ENCODE measurements at places on chromosomes 11 and 22.

DNA sequence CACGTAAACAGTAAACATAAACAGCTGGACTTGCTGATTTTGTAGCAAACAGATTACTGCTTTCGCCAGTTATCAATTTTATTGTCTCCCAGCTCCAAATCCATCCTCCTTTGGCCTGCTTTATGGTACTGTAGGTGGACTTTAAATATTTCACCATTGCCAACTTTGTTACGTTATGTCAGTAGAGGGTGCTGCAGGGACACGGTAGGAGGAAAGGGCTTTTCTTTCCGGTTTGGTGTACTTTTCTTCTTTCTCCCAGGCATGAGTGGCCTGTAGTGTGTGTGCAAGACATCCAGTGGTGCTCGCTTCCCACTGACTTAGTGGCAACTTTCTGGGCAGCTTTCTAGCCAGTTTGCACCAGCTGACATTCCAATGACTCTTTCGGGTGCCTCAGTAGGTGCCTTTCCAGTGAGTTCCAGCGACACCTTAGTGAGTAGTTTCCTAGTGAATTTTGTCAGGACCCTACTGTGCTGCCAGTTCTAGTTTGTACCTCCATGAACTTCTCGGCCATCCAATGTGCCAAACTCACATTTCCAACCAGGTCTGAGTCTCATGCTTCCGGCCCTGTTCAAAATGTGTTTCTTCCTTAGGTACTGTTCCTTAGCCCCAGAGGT, 267.6 kb upstream of the TENM4 start:
- no peak for DNase-seq
- no peaks in the 10 kb centered on the region for H3K27me3 ChIP-seq
- no peaks in the 10 kb centered on the region for H3K36me3 ChIP-seq
- no peak overlapping the region for H3K4me3 ChIP-seq

- peaks cover 10% of the 10 kb centered on the region for H3K27me3 ChIP-seq
- H3K4me3 ChIP-seq: no peak overlapping the region
- no peak for DNase-seq
- H3K27ac ChIP-seq: no peak overlapping the region
Observed at GRCh38 chr11:30451167-30451566, 128.3 kb downstream of the ARL14EP start.

DNA sequence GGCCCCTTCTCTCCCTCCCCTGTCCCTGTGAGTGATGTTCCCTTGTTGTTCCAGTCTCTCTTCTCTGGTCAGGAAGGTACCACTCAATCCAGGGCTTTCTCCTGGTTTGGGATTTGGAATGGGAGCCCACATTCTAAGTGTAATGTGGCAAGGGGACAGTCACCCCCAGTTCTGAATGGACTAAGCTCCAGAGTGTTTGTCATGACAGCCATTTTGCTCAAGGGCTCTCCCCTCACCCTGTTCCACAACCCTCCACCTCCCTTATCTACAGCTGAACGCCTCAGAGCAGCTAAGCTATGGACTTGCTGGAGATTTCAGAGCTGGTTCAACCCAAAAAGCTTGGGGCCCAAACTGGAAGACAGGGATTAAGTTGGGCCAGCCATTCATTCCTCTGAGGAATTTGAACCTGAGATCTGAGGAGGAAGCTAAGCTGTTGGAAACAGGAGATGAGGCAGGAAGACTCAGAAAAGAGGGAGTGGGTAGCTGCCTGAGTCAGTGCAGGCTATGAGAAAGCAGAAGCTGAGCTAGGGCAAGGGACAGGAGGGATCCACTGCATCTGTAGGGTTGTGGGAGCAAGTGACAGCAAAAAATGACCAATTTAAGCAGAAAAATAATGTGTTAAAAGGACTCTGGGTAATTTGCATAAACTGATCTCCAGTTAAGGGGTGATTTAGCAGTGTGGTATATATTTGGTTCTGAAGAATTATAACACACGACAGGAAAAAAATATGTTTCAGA, 22.9 kb upstream of the FCHSD2 start:
- H3K36me3 ChIP-seq: peaks cover 3% of the 10 kb centered on the region
- DNase-seq: no peak
- no peak overlapping the region for H3K27ac ChIP-seq
- no peaks in the 10 kb centered on the region for H3K27me3 ChIP-seq
- no peak overlapping the region for H3K4me3 ChIP-seq

GRCh38 chr22:19667872-19668740, 46.2 kb upstream of the SEPTIN5 start:
- no peaks in the 10 kb centered on the region for H3K4me1 ChIP-seq
- no peak for DNase-seq
- no peak overlapping the region for H3K4me3 ChIP-seq
- H3K27ac ChIP-seq: no peak overlapping the region
- H3K36me3 ChIP-seq: no peaks in the 10 kb centered on the region

GRCh38 chr22:45473626-45474237, 29.0 kb upstream of the FBLN1 start:
- H3K27ac ChIP-seq: no peak overlapping the region
- no peaks in the 10 kb centered on the region for H3K4me1 ChIP-seq
- H3K27me3 ChIP-seq: peaks cover 44% of the 10 kb centered on the region
- DNase-seq: no peak
- H3K4me3 ChIP-seq: no peak overlapping the region

DNA sequence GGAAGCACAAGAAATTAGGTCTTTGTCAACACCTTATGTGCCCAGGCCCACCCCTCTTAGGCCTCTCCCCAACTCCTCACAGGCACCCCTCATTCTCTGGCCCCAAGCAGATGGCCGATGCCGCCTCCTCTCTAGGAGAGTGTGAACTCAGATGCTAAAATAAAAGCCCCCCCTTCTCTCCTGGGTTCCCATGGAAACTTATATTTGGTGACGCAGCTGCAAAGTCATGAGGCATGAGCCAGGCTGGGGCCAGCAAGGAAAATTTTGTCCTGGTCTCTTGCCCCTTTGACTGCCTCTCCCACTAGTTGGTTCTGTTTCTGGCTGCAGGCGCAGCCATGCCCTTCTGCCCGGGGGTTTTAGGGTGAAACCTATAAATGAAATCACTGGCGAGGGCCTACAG, 11.8 kb downstream of the RCOR2 start:
- H3K4me3 ChIP-seq: no peak overlapping the region
- H3K27me3 ChIP-seq: no peaks in the 10 kb centered on the region
- H3K4me1 ChIP-seq: peaks cover 4% of the 10 kb centered on the region
- H3K36me3 ChIP-seq: peaks cover 78% of the 10 kb centered on the region
- peak overlapping the region; percentile 46 for H3K27ac ChIP-seq
- no peak for DNase-seq

DNA sequence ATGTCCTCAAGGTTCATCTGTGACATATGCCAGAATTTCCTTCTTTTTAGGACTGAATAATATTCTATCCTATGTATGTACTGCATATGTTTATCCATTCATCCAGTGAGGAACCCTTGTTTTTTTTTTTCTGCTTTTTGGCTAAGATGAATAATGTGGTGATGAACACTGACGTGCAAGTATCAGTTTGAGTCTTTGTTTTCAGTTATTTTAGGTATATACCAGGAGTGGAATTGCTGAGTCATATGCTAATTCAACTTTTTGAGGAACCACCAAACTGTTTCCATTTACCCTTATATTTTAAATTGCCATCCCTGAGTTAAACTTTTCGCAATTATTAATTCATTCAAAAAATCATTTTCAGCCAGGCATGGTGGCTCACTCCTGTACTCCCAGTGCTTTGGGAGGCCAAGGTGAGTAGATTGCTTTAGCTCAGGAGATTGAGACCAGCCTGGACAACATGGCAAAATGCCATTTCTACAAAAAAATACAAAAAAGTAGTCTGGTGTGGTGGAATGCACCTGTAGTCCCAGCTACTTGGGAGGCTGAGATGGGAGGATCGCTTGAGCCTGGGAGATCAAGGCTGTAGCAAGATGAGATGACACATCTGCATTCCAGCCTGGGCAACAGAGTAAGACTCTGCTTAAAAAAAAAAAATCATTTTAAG, 64.2 kb downstream of the MICAL2 start:
- H3K4me3 ChIP-seq: no peak overlapping the region
- H3K4me1 ChIP-seq: peaks cover 20% of the 10 kb centered on the region
- no peak for DNase-seq
- H3K27ac ChIP-seq: no peak overlapping the region

- H3K4me3 ChIP-seq: no peak overlapping the region
- H3K27ac ChIP-seq: no peak overlapping the region
- H3K4me1 ChIP-seq: no peaks in the 10 kb centered on the region
- DNase-seq: no peak
- no peaks in the 10 kb centered on the region for H3K27me3 ChIP-seq
Observed at GRCh38 chr11:16126362-16126761, 230.0 kb downstream of the SOX6 start.

- H3K27ac ChIP-seq: no peak overlapping the region
- no peak overlapping the region for H3K4me3 ChIP-seq
- H3K4me1 ChIP-seq: no peaks in the 10 kb centered on the region
- H3K27me3 ChIP-seq: peaks cover 16% of the 10 kb centered on the region
- H3K36me3 ChIP-seq: no peaks in the 10 kb centered on the region
- no peak for DNase-seq
Observed at GRCh38 chr22:33883961-33884808, 36.1 kb downstream of the LARGE1 start.

DNA sequence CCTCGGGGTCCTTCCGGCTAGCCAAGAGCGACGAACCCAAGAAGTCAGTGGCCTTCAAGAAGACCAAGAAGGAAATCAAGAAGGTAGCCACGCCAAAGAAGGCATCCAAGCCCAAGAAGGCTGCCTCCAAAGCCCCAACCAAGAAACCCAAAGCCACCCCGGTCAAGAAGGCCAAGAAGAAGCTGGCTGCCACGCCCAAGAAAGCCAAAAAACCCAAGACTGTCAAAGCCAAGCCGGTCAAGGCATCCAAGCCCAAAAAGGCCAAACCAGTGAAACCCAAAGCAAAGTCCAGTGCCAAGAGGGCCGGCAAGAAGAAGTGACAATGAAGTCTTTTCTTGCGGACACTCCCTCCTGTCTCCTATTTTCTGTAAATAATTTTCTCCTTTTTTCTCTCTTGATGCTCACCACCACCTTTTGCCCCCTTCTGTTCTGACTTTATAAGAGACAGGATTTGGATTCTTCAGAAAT, 1.9 kb upstream of the GCAT start:
- H3K4me3 ChIP-seq: peak overlapping the region; percentile 73
- H3K27ac ChIP-seq: no peak overlapping the region
- no peak for DNase-seq
- peaks cover 33% of the 10 kb centered on the region for H3K27me3 ChIP-seq

DNA sequence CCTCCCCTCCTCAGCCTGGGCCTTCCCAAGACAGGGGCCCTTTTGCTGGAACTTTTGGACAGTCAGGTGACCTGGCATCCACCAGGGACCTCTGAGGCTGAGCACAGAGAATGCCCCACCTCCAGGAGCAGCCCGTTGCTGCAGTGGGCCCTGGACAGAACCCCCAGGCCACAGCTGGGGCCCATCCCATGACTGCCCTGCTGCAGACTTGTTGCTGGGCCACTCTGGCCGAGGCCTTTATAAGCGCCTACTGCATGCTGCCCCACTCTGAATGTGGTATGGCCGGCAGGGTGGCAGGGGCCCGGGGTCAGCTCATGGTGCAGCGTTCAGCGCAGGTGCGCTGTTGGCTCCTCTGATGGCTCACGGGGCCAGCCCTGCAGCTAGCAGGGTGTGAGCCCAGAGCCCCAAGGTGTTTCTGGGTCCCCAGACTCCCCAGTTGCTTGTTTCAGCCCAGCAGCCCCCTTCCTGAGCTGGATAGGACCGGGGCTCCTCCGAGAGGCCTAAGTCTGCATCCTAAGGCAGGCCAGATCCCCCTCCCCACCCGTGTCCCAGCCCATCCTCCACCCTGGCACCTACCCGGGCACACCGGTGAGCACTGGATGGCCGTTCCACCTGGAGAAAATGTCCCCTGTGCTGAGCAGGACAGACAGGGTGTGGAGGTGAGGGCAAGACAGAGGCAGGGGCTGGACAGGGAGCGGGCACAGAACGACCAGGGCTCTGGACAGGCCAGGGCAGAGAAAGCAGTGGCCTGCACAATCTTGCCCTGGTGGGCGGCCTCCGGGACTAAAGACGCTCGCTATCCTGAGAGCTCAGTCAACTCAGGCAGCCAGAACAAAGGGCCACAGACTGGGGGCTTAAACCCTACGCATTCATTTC, 28.1 kb upstream of the TH start:
- H3K27ac ChIP-seq: no peak overlapping the region
- H3K4me1 ChIP-seq: peaks cover 22% of the 10 kb centered on the region
- no peak overlapping the region for H3K4me3 ChIP-seq

GRCh38 chr22:19644314-19645223, 69.7 kb upstream of the SEPTIN5 start:
- DNase-seq: no peak
- H3K4me3 ChIP-seq: no peak overlapping the region
- peaks cover 62% of the 10 kb centered on the region for H3K27me3 ChIP-seq
- no peak overlapping the region for H3K27ac ChIP-seq
- H3K36me3 ChIP-seq: peaks cover 2% of the 10 kb centered on the region
- no peaks in the 10 kb centered on the region for H3K4me1 ChIP-seq

DNA sequence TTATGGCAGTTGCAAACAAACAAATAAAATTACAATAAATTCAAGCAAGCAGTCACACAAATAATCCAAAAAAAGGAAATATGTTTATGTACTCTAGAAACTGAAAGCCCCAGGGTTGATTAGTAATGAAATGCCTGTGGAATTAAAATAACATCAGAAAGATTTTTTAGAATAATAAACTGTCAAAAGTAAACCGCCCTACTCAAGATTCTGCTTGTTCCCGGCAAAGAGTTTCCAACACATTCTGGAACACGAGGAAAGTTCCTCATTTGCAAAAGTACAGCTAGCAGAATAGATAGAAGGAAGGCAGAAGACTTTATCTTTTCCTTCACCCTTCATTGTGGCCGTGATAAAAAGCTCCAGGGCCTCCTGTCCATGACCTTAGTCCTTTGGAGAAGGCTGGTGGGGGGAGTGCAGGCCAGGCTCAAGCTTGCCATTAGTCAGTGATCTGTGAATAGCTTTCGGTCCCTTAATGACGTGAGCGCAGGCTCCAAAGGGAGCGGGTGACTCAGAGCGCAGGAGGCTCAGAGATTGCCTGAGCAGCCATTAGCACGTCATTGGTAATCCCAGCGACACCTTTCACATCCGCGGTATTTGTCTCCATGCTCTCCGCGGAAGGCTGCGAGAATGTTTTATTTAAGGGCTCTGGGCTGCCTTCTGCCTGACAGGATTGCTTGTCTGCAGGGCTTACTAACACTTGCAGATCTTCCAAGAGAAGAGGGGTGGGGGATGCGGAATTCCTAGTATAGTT, 458.3 kb downstream of the METTL15 start:
- no peaks in the 10 kb centered on the region for H3K27me3 ChIP-seq
- H3K36me3 ChIP-seq: no peaks in the 10 kb centered on the region
- no peak for DNase-seq
- H3K4me1 ChIP-seq: no peaks in the 10 kb centered on the region

Data from effector memory CD8-positive, alpha-beta T cell (primary cell).